ENCODE measurements at places on chromosomes 12 and 14. TPM values are rescaled to one million over a fixed set of nuclear protein-coding genes. Genes with fewer than 3 reads are reported as not detected.

Gene RND1
- 45.8 TPM for polyA plus RNA-seq

Gene LIN7A
- 13.0 TPM for polyA plus RNA-seq

Gene RD3L
- polyA plus RNA-seq, result not detected

Gene AP5M1
- polyA plus RNA-seq, result 45.6 TPM

Gene HNF1A
- polyA plus RNA-seq, result 0.36 TPM

Gene SCN8A
- polyA plus RNA-seq, result 19.0 TPM

Gene CHPT1
- polyA plus RNA-seq, result 50.1 TPM

Gene GYS2
- polyA plus RNA-seq, result not detected

Gene GPR65
- 0.65 TPM for polyA plus RNA-seq

Gene CCDC38
- 0.67 TPM for polyA plus RNA-seq

Gene PLEKHH1
- 81.8 TPM for polyA plus RNA-seq

Data from spinal cord (tissue), 10 donors.